ENCODE measurements at places on chromosomes 5 and 9.

DNA sequence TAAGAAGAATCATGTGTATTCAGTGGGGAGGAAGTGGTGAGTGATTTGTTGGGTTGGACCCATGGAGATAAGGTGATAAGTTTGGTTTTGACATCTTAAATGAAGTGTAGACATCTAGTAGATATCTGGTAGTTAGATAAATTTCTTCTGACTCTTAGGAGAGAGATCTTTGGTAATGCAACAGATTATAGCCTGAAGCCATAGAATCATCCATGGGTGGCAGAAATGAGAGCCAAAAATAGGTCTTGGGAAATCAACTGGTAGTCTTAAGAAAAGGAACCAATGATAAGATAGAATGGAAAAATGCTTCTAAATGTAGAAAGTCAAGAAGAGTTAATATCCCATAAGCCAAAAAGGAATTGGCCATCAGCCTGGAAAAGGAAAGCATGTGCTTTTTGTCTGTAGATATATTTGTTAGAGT, 532.7 kb upstream of the GRAMD2B start:
- H3K36me3 ChIP-seq = no peaks in the 10 kb centered on the region
- no peak overlapping the region for H3K27ac ChIP-seq
- DNase-seq = no peak
- H3K4me1 ChIP-seq = no peaks in the 10 kb centered on the region
- H3K4me3 ChIP-seq = no peak overlapping the region

GRCh38 chr5:74471875-74472274, 168.7 kb downstream of the ENC1 start:
- no peaks in the 10 kb centered on the region for H3K27me3 ChIP-seq
- H3K4me3 ChIP-seq = no peak overlapping the region
- DNase-seq = no peak
- H3K36me3 ChIP-seq = no peaks in the 10 kb centered on the region
- H3K4me1 ChIP-seq = no peaks in the 10 kb centered on the region

DNA sequence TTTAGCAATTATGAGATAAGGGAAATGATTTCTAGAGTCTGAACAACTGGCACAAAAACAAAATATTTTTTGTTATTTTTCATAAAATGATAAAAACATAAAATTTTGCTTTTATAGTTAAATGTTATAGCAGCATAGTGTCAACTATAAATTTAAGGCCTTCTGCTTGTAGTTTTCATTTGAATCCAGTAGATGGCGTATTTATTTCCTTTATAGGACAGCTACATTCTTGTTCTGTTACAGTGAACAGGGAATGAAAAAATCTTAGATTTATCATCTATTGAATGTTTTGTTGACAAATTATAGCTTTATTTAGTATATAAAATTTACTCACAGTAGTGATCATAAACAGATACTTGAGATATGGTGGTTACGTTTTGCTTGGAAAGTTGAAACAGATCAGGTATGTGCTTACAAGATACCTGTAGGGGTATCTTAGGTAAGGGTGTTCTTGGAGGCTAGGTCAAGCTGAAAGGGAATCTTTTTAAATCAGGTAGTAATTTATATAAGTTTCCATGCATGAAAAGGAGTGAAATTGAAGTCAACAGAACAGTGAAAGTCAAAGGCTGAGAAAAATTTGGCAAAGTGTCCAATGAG, 239.3 kb upstream of the GRIN3A start:
- no peak overlapping the region for H3K27ac ChIP-seq
- no peaks in the 10 kb centered on the region for H3K27me3 ChIP-seq
- H3K4me3 ChIP-seq = no peak overlapping the region
- no peaks in the 10 kb centered on the region for H3K36me3 ChIP-seq
- DNase-seq = no peak

DNA sequence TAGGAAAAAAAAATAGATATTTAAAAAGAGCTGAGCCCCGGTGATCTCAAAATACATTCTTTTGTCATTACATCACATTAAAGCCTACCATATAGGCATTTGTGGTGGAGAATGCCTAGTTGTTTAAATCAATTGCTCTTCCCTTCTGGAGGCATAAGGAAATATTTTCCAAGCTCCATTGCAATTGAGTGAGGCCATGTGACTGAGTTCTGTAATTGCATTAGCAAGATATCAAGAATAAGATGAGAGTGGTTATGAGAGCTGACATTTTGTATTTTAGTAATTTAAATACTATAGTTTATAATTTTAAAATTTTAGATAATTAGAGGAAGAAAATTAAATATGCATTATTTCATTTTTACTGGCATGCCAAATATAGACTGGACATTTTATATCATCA, 1195.9 kb downstream of the DTWD2 start:
- DNase-seq = no peak
- H3K27ac ChIP-seq = no peak overlapping the region
- no peaks in the 10 kb centered on the region for H3K36me3 ChIP-seq
- no peaks in the 10 kb centered on the region for H3K4me1 ChIP-seq
- H3K27me3 ChIP-seq = no peaks in the 10 kb centered on the region

DNA sequence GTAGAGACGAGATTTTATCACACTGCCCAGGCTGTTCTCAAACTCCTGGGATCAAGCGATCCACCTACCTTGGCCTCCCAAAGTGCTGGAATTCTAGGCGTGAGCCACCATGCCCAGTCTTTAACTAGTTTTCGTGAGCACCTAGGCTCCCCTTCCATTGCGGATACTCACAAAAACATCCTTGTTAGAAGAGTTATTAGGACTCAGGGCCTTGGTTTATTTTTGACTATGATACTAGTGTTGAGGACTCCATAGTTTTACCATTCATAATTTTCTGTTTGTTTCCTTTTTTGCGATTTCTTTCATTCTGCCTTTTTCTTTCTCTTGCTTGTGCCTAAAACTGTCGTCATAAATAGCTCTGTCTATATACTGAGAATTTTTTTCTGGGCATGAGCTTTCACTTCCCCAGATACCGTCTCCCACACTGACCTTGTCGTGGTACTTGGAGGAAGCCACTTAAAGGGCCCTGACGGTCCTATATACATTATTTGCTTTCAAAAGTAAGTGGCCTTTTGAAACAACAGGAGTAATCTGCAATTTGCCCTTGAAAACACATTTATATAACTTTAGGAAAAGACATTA, 5.2 kb downstream of the F2R start:
- no peaks in the 10 kb centered on the region for H3K36me3 ChIP-seq
- no peak overlapping the region for H3K27ac ChIP-seq
